ENCODE measurements at places on chromosomes 4 and X.

DNA sequence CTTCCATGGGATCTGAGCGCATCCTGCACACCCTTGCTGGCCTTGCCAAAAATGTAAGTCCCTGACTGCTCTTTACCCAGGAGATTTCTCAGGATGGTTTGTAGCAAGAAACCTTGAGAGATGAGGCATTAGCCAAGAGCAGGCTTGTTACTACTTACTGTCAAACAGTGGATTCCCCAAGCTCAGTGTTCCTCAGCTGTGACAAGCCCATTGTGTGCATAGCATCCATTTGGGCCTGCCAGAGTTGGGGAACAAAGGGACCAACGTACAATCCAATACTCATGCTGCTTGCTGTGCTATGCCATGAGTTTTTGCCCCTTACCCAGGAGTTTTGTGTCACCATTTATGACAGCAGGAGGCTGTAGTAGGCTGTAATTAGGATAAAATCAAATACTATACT lies 267.6 kb downstream of the TENM3 start:
- no peak for DNase-seq

DNA sequence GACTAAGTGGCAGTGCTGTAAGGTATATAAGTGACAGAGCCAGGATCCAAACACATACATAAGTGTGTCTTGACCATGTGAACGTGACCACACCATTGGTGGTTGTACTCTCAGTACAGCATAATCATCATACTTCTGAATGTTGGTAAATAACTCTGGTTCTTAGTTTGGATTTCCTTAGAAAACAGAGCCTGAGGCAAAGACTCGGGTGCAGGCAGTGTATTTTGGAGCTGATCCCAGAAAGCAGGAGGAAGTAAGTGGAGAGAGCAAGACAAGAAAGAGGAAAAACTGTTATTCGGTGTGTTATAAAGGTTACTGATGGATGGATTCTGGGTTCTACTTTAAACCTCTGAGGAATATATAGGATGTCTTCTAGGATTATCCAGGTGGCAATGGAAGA lies 127.9 kb downstream of the SLC39A8 start:
- no peak for DNase-seq

GRCh38 chr4:2672700-2673099 lies 83.4 kb downstream of the TNIP2 start:
- DNase-seq, result no peak

DNA sequence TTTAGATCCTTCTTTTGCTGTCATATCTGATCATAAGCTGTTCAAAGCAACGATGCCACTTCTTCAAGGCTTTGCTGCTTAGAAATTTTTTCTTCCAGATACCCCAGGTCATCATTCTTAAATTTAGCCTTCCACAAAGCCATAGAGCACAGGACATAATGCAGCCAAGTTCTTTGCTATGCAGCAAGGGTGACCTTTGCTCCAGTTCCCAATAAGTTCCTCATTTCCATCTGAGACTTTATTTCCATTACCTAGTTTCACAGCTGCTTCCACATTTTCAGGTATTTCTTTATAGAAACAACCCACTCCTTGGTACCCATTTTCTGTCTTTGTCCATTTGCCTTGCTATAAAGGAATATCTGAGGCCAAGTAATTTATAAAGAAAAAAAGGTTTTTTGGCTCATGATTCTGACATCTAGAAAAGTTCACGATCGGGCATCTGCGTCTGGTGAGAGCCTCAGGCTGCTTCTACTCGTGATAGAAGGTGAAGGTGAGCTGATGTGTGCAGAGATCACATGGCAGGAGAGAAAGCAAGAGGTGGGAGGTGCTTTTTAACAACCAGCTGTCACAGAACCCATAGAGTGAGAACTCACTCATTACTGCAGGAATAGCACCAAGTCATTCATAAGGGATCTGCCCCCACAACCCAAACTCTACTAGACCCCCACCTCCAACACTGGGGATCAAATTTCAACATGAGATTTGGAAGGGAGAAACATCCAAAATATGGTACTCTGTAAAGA lies 11.8 kb upstream of the TASL start:
- no peak for DNase-seq

GRCh38 chr4:165588534-165589315 lies 209.9 kb downstream of the CPE start:
- no peak for DNase-seq

GRCh38 chr4:153471698-153472093 lies 5.5 kb downstream of the TMEM131L start:
- peak; percentile 26 for DNase-seq

DNA sequence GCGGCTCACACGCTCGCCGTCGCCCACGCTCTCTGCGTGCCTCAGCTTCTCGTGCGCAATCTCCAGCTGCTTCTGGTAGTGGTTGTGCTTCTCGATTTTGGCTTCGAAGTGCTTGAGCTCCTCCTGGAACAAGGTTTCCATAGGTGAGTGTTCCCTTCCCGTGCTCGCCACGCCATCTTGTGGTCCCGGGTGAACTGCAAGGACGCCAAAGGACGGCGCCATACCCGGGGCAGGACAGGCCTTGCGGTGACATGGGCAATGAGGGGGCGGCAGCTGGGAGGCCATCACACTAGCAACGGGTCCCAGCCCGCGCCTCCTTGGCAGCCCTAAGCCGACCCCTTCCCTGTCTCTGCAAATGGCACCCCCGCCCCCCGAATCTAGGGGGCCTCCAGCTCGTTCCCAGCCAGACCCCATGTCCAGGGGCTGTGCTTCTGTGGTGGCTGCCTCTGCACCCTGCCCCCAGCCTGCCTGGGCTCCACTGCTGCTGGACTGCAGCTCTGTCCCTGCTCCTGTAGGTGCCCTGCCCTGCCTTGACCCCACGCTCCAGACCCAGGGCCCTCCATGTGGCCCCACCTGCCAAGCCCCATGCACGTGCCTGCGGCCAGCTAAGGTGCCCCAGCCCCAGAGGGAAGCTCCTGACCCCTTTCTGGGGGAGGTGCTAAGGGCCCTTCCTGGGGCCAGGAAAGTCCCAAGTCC lies 17.3 kb downstream of the LRPAP1 start:
- no peak for DNase-seq

DNA sequence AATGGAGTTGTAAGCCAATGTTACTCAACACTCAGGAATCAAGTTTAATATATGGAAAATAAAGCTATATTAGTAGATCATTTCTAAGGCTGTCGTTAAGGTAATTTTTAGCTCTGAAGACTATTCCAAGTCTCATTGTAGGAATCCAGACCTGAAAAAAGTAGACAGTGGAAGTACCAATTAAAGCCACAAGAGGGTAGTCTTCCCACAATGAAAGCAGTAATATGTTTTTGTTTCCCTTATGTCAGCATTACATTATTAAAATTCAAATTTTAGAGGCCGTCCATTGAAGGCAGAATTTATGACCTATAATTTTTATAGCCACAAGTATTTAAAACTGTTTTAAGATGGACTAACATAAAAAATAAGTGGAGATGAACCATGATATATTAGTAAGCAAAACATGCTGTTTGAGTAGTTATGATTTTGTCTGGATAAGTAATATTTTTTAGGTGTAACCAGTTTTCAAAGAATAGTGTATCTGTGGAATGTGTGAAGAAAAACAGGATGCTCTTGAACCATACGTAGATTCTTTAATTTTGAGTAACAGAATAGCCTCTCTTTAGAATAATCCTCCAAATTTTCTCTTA lies 372.6 kb upstream of the TECRL start:
- DNase-seq, result no peak

- no peak for DNase-seq
These were observed 2127.3 kb downstream of the PCDH7 start for GRCh38 chr4:32847461-32847860.

- DNase-seq, result no peak
These were observed 3.4 kb downstream of the ARSF start for GRCh38 chrX:3044671-3045070.

DNA sequence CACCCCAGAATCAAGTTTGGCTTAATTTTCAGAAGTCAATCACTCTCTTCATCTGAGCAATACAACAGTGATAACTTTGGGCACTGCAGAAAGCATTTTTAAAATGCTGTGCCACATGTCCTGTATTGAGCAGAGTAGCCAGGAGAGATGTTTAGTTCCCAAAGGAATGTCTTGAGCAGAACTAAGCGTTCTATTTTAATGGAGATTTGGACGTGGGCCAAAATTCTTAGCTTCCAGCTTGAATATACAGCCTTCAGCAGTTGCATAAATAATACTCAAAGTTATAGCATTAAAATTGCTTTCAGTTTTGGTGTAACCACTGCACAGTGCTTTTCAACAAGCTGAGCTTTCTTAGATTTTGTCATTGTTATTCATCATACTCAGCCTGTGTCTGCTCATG lies 679.2 kb downstream of the NLGN4X start:
- DNase-seq, result no peak

- peak; percentile 69 for DNase-seq
These were observed 18.3 kb upstream of the GPR101 start for GRCh38 chrX:137051978-137052642.

- DNase-seq, result no peak
These were observed 39.8 kb downstream of the XIAP start for GRCh38 chrX:123899701-123900100.

DNA sequence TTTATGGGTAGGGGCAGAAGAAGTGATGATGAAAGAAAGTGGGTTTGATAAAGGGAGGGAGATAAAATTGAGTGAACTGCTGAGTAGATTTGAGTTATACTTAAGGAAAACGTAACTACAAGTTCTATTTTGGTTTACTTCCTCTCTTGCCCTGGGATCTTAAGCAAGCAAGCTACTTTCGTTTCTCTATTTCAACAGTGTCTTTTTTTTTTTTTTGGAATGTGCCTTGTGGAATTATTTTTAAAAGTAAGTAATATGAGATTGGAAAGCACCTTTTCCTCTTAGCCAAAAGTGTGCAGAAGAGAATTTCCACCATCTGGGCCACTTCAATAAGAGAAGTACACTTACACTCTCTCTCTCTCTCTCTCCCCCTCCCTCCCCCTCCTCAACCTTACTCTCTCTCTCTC lies 16.0 kb upstream of the C4orf36 start:
- no peak for DNase-seq

DNA sequence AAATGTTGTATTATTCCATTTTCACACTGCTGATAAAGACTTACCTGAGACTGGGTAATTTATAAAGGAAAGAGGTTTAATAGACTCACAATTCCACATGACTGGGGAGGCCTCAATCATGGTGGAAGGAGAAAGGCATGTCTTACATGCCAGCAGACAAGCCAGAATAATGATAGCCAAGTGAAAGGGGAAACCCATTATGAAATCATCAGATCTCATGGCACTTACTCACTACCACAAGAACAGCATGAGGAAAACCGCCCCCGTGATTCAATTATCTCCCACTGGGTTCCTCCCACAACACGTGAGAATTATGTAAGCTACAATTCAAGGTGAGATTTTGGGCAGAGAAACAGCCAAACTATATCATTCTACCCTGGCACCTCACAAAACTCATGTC lies 2535.1 kb downstream of the ARAP2 start:
- DNase-seq, result no peak

- no peak for DNase-seq
These were observed 28.4 kb downstream of the HAND2 start for GRCh38 chr4:173501592-173502150.

- DNase-seq, result no peak
These were observed 78.8 kb downstream of the RLIM start for GRCh38 chrX:74535408-74536151.

DNA sequence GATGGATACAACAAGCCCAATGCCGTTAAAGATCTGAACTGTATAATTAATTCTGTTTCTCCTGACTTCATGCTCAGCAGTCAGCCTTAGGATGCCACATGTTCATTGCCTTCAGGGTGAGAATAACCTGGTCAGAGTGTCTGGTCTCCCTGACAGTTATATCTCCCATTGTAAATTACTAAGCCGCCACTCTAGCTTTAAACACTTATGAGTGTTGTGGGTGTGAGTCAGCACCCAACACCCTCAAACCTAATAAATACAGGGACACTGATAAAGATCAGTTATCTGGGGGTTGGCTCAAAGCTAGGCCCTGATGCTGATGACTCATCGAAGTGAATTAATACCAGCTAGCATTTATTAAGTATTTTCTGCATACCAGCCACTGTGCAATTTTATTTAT lies 64.9 kb upstream of the DYNLT3 start:
- DNase-seq, result no peak

- DNase-seq, result no peak
These were observed 90.7 kb downstream of the CDS1 start for GRCh38 chr4:84673475-84674240.

DNA sequence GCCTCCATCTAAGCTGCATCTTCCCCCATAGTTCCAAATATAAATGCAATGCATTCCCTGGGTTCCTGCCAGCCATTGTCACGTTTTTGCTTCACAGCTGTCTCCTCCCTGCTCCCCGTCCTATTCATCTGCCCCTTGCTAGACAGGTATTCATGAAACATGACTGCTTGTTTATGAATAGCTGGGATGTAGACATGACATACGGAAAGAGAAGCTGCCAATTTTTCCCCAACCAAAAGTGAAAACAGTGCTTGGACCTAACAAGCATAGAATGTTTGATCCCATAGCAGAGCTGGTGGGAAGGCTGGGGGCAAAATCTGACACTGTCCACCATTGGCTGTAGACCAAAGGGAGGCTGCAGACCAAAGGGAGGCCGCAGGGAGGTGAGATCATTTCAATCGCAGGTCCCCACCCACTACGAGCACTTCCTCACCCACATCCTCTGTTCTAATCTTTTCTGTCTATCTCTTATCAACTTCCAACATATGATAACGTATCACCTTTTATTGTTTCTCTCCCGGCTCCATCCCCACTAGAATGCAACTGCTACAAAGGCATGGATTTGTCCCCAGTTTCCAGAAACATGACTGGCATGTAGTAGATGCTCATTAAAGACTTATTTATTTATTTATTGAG lies 8.5 kb upstream of the GYG2 start:
- no peak for DNase-seq

- DNase-seq, result no peak
These were observed 158.8 kb downstream of the ADGRA3 start for GRCh38 chr4:22356987-22357596.

DNA sequence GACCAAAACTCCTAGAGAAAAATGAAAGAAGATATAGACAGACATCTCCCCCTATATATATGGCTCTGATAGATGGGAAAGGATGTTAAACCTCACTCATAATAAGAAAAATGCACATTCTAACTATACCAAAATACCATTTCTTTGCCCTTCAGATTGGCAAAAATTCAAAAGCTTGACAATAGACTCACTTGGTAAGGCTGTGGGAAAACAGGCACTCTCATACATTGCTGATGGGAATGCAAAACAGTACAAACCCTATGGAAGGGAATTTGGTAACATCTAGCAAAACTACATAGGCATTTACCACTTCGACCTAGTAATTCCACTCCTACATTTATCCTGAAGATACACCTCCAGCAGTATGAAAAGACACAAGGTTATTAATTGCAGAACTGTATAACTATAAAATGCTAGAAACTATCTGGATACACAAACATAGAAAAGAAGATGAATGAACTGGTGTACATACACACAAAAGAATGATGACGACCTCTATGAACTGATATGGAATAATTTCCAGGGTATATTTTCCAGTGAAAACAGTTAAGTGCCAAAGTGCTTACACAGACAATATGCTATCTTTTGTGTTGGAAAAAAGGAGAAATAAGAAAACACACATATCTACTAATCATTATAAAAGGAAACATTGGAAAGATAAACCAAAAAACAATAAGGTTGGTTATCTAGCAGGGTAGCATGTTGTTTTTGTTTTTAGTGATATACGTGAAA lies 48.5 kb downstream of the WDFY3 start:
- no peak for DNase-seq
